Myocyte (in vitro differentiated cells): ENCODE measurements at places on chromosomes 2 and 18.

DNA sequence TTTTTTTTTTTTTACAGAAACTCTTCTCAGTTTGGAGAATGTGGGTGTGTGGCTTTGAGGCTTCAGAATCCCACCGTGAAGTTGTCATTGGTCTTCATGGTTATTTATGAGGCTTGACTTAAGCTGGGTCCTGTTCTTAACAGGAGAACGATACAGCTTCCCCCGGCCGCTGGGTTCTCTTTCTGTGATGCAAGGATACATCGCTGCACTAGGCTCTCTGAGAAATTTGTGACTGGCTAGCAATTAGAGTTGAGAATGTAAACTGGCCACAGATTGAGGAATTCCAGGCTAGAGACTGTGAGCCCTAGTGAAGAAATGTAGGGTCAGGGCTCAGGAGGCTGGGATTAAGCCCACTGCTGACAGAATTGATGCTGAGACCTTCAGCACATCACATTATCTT, 29.8 kb downstream of the MGAT5 start:
- DNase-seq, result no peak

- DNase-seq, result peak; percentile 75
Measured at GRCh38 chr2:30239308-30239985, 8.1 kb downstream of the LBH start.

GRCh38 chr2:162244541-162245031, 1.3 kb upstream of the FAP start:
- peak; percentile 75 for DNase-seq

- no peak for DNase-seq
Measured at GRCh38 chr2:36169843-36170242, 185.7 kb upstream of the CRIM1 start.
